Astrocyte (in vitro differentiated cells and primary cell): ENCODE measurements at places on chromosomes 12 and 14.

DNA sequence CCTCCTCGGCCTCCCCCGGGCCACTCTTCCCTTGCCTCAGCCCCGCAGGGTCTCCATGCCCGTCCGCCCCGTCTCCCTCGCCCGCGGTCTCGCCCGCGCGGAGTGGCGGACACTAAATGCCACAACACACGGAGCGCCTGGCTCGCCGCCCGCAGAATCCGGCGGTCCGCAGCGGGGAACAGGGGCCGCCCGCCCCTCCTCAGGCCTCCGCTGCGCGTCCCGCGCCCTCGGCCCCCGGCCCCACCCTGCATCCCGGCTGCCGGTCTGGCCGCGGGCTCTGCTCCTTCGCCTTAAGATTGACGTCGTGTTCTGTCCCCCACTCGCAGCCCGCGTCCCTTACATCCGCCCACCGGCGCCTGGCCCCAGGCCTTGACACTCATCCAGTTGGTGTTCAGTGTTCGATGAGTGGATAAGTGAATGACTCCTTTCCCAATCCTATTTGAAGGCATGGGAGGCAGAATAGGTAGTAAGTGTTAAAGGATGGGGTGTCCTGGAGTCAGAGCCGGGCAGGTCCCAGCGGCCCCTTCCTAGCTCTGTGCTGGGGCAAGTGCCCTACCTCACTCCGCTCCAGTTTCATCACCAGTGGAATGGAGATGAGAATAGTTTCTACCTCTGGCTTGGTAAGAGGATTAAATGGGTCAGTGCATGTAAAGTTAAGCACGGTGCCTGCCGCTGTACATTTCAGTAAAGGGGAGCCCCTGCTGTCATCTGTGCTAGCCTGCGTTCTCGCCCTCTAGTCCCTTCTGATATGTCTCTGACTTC lies 622 bp downstream of the TECPR2 start:
- H3K27ac ChIP-seq: peak overlapping the region; percentile 82
- H3K27me3 ChIP-seq: no peaks in the 10 kb centered on the region
- peaks cover 20% of the 10 kb centered on the region for H3K4me1 ChIP-seq
- DNase-seq: peak; percentile 36
- H3K4me3 ChIP-seq: peak overlapping the region; percentile 92

- no peaks in the 10 kb centered on the region for H3K4me1 ChIP-seq
- no peak for DNase-seq
- H3K4me3 ChIP-seq: no peak overlapping the region
- H3K36me3 ChIP-seq: no peaks in the 10 kb centered on the region
- no peak overlapping the region for H3K27ac ChIP-seq
- H3K27me3 ChIP-seq: no peaks in the 10 kb centered on the region
Measured at GRCh38 chr12:77401770-77402081, 336.4 kb upstream of the E2F7 start.

GRCh38 chr12:80551897-80552296 lies 107.9 kb downstream of the PTPRQ start:
- H3K4me3 ChIP-seq: no peak overlapping the region
- H3K36me3 ChIP-seq: no peaks in the 10 kb centered on the region
- peak overlapping the region; percentile 47 for H3K27ac ChIP-seq
- H3K27me3 ChIP-seq: no peaks in the 10 kb centered on the region
- peaks cover 27% of the 10 kb centered on the region for H3K4me1 ChIP-seq

DNA sequence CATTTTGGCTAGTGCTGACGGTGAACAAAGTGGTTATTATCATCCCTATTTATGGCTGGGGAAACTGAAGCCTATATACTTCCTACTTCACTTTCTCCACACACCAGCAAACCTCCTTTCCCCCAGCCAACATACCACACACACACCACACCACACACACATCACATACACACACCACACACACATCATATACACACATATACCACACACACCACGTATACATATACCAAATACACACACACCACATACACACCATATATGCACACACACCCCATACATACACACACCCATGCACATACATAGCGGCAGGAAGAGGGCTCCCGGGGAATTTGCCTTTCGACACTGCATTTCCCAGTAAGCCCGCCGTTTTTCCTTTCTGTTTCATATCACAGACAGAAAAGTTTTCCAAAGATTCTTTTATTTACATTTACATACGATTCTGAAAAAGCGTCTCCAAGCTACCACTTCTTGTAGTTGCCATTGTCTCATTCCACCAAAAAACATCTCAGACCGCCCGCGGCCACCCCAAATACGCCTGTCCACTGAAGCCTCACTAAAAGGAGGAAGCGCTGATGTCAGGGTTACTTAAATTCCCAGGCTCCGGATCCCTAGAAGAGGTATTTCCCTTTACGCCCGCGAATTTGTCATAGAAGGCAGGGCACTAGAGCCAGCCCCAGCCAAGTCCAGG lies 823 bp upstream of the RAB5B start:
- peak overlapping the region; percentile 74 for H3K4me3 ChIP-seq
- peaks cover 12% of the 10 kb centered on the region for H3K4me1 ChIP-seq
- no peaks in the 10 kb centered on the region for H3K36me3 ChIP-seq
- no peaks in the 10 kb centered on the region for H3K27me3 ChIP-seq
- DNase-seq: peak; percentile 60

GRCh38 chr14:51533872-51534553 lies 117.7 kb upstream of the FRMD6 start:
- H3K27ac ChIP-seq: peak overlapping the region; percentile 86
- no peaks in the 10 kb centered on the region for H3K36me3 ChIP-seq
- peaks cover 26% of the 10 kb centered on the region for H3K4me1 ChIP-seq
- DNase-seq: no peak
- no peaks in the 10 kb centered on the region for H3K27me3 ChIP-seq

DNA sequence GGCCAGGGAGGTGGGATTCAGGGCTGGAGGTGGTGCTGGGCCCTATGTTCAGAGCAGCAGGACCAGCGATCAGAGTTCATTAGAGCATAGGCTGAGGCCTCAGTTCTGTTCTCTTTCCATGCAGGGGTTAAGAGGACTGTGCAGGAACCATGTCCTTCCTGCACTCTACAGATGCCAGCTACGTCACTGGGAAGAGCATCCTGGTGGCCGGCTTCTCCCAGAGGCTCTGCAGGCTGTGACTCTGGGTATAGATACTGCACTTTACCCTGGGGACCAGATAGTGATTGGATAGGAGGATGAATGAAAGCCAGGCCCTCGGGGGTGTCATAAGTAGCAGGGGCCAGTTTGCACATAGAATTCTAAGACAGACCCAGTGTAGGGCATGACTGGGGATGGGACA lies 92.6 kb downstream of the DHRS2 start:
- H3K4me3 ChIP-seq: no peak overlapping the region
- H3K27me3 ChIP-seq: no peaks in the 10 kb centered on the region
- no peaks in the 10 kb centered on the region for H3K36me3 ChIP-seq
- H3K27ac ChIP-seq: no peak overlapping the region

DNA sequence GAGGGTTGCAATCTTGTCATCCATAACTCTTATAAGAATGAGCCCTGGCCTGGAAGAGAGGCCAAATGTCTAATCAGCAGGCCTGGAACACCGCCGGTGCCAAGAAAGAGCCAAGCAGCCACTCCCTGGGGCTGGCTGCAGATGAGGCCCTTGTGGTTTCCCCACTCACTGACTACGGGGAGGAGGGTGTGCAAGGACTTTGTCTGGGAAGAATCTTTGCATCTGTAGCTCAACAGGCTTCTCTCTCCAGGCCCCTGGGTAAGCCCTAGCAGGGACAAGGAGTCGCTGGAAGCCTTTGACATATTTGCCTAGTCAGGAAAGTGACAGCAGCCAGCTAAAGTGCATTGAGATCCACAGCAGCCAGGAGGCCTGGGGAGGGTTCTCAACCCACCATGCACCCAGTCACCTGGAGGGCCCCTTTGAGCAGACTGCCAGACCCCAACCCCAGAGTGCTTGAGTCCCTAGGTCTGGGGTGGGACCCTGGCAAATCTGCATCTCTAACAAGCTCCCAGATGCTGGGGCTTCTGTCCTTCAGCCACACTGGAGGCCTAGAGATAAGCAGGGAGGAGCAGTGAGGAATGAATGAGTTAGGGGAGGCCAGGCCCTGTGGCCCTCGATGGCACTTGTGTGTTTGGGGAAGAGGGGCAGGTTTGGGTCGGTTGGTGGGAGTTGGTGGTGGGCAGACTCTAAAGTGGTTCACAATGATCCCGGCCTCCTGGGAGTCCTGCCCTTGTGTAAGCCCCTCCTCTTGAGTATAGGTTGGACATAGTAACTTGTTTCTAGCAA lies 13.9 kb upstream of the LRTM2 start:
- H3K4me1 ChIP-seq: peaks cover 18% of the 10 kb centered on the region
- H3K27ac ChIP-seq: no peak overlapping the region
- DNase-seq: peak; percentile 16
- H3K4me3 ChIP-seq: no peak overlapping the region

DNA sequence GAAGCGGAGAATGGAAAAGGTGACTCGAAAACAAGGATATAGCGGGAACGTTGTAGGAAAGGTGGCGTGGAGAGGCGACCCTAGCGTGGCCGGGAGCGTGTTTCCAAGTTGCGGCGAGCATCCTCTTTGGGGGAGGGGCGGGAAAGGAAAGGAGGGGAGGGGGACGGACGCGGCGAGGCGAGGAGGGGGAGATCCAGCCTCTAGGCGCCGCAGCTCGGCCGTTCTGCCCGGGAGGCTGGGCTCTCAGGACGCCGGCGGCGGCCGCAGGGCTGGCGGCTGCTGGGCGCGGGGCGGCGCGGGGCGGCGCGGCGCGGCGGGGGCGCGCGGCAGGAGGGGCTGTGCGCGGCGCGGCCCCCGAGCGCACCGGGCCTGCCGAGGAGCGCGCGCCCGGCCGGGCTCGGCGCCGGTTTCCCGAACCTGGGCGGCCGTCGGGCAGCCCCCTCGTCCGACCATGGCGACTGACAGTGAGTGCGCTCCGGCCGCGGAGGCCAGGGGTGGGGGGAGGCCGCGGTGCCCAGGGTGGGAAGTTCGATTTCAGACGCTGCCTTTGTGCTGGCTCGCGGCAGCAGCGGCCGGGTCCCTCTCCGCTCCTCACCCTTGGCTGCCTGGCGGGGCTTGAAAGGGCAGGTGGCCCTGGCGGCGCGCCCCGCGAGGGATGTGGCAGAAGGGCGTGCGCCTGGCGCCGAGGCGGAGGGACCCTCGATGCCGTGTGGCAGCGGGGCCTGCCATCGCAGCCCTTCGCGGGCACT lies 50.3 kb downstream of the SNAPC1 start:
- peaks cover 38% of the 10 kb centered on the region for H3K27me3 ChIP-seq
- no peaks in the 10 kb centered on the region for H3K4me1 ChIP-seq
- H3K4me3 ChIP-seq: peak within 1 kb of the TSS; percentile 49

DNA sequence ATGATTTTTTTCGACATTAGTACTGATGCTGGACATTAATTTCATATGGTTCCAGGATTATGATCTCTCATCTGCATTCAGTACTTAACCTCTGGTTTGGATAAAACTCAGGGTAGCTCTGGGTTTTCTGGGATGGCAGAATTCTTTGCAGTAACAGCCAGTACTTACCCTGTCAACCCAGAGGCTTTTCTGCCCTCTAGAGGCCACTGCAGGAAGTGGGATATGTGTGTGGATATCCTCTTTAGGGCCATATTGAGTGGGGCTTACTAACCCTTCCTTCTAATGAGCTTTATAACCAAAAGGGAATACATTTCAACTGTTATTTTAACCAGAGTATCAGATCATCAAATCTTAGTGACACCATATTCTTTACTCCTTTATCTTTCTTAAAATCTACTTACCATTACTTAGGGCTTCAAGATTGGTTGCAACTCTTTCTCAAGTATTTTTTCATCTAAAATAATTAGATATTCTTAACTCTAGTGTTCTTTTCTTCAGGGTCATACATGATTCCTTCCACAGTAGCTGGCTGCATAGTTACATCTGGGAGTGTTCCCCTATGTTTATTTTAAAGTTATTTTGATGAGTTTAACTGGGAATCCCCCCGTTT lies 488.0 kb upstream of the STXBP6 start:
- no peak for DNase-seq
- no peak overlapping the region for H3K27ac ChIP-seq
- H3K4me3 ChIP-seq: no peak overlapping the region
- H3K36me3 ChIP-seq: no peaks in the 10 kb centered on the region

- H3K36me3 ChIP-seq: no peaks in the 10 kb centered on the region
- DNase-seq: no peak
- H3K27ac ChIP-seq: no peak overlapping the region
- H3K4me3 ChIP-seq: no peak overlapping the region
Measured at GRCh38 chr14:64958201-64958600, 13.9 kb downstream of the RAB15 start.

DNA sequence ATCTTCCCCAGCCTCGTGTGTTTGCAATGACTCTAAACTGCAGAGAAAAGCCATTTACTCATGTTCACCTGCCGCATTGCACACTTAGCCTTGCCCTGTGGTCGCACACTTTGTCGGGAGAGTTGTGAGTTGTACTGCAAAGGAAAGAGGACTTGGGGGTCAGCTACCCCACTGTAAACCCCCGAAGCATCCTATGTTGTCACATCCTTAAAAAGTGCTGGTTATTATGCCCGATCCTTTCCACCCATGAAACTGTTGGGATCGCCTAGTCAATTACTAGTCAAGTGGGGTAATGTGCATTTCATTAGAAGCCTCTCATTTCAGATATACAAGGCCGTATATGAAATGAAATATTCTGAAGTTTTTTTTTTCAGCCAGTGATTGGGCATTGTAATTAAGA lies 98.2 kb downstream of the SRRM4 start:
- H3K4me1 ChIP-seq: no peaks in the 10 kb centered on the region
- no peaks in the 10 kb centered on the region for H3K27me3 ChIP-seq
- DNase-seq: no peak
- no peak overlapping the region for H3K4me3 ChIP-seq
- no peaks in the 10 kb centered on the region for H3K36me3 ChIP-seq

GRCh38 chr12:103756443-103756842 lies 84.6 kb downstream of the NT5DC3 start:
- no peaks in the 10 kb centered on the region for H3K4me1 ChIP-seq
- H3K27me3 ChIP-seq: no peaks in the 10 kb centered on the region
- H3K36me3 ChIP-seq: peaks cover 4% of the 10 kb centered on the region
- no peak for DNase-seq
- H3K27ac ChIP-seq: no peak overlapping the region

- H3K4me3 ChIP-seq: no peak overlapping the region
- H3K36me3 ChIP-seq: no peaks in the 10 kb centered on the region
- H3K27ac ChIP-seq: no peak overlapping the region
- no peaks in the 10 kb centered on the region for H3K27me3 ChIP-seq
Measured at GRCh38 chr12:131113568-131114270, 160.0 kb downstream of the ADGRD1 start.

DNA sequence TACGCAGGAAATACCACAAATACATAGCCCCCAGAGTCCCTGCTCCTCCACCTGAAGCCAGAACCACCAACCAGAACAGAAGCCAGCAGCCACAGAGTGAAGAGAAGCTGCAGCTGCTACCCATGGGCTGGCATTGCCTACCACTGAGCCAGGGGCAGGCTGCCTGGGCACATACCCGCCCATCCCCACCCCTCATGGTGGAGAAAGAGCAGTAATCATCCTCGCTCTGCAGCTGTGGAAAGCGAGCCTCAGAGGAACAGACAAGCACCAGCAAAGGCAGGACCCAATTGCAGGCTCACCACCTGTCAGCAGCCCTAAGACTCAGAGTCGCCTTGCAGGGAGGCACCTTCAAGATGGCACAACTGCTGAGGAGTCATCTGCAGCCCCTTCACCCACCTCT lies 11.2 kb upstream of the CD9 start:
- no peak overlapping the region for H3K27ac ChIP-seq
- H3K27me3 ChIP-seq: peaks cover 13% of the 10 kb centered on the region
- H3K4me1 ChIP-seq: no peaks in the 10 kb centered on the region
- no peak overlapping the region for H3K4me3 ChIP-seq
- no peak for DNase-seq

- DNase-seq: peak; percentile 14
- no peak overlapping the region for H3K4me3 ChIP-seq
- H3K4me1 ChIP-seq: no peaks in the 10 kb centered on the region
- no peaks in the 10 kb centered on the region for H3K27me3 ChIP-seq
- H3K27ac ChIP-seq: no peak overlapping the region
Measured at GRCh38 chr12:119229837-119230236, 51.1 kb downstream of the HSPB8 start.
